ENCODE measurements at places on chromosomes 2 and 18. TPM values are rescaled to one million over a fixed set of nuclear protein-coding genes. Genes with fewer than 3 reads are reported as not detected.
A peak's percentile ranks its signal among the peaks of the same experiment; 100 is the strongest.

The GNLY gene
- total RNA-seq = not detected

The RFX8 gene
- 5.4 TPM for total RNA-seq

The FAP gene
- 66.3 TPM for total RNA-seq

The PKDCC gene
- total RNA-seq = not detected

The SPP2 gene
- total RNA-seq = not detected

The USP14 gene
- 94.6 TPM for total RNA-seq

The KHK gene
- total RNA-seq = 1.5 TPM

The DYSF gene
- total RNA-seq = 0.07 TPM

The MRO gene
- not detected for total RNA-seq

GRCh38 chr18:48943736-48944527, 6.8 kb downstream of the SMAD7 start:
- peaks cover 73% of the 10 kb centered on the region for H3K36me3 ChIP-seq
- H3K27me3 ChIP-seq = peaks cover 16% of the 10 kb centered on the region
- peaks cover 92% of the 10 kb centered on the region for H3K4me1 ChIP-seq
- DNase-seq = no peak
- H3K4me3 ChIP-seq = peak overlapping the region; percentile 100

GRCh38 chr2:129240061-129240460, 739.4 kb upstream of the RAB6C start:
- no peaks in the 10 kb centered on the region for H3K36me3 ChIP-seq
- H3K4me1 ChIP-seq = no peaks in the 10 kb centered on the region
- no peak overlapping the region for H3K4me3 ChIP-seq
- no peak overlapping the region for H3K27ac ChIP-seq

DNA sequence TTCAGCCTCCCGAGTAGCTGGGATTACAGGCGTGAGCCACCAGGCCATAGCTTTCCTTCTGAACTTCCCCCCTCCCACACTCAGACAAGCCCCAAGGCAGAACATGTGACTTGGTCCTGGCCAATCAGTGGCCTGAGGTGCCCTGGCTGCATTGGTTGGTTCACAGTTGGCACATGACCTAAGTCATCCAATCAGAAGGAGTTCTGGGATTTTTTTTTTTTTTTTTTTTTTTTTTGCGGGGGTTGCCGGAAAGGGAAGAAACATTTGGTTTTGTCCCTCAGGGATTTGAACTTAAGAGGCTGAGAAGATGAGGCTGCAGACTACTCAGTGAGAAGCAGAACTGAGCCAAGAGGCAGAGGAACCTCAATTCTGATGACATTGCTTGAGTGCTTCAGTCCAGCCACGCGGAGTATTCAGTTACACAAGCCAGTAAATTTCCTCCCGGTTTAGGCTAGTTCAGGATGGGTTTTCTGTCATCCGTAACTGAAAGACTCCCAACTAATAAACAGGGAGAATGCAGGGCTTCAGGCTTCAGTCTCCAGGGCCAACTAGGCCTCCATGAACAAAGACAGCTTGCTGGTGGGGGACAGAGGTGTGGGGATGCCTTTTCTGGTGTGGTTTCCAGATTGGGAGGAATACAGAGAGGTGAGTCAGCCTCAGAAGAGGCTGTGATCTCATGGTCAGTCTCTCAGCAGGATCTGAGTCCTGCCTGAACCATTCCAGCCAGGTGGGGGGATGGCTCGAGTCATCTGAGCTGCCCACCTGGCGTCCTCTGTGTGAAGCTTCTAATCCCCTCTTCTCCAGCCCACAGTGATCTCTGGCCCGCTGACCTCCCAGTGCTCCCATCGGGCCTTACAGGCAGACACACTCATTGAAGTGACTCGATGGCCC, 9.2 kb downstream of the PTMA start:
- no peak overlapping the region for H3K4me3 ChIP-seq
- DNase-seq = peak; percentile 53
- H3K27ac ChIP-seq = peak overlapping the region; percentile 87

GRCh38 chr2:157848213-157848612, 27.9 kb downstream of the ACVR1 start:
- peaks cover 12% of the 10 kb centered on the region for H3K4me1 ChIP-seq
- no peak for DNase-seq

DNA sequence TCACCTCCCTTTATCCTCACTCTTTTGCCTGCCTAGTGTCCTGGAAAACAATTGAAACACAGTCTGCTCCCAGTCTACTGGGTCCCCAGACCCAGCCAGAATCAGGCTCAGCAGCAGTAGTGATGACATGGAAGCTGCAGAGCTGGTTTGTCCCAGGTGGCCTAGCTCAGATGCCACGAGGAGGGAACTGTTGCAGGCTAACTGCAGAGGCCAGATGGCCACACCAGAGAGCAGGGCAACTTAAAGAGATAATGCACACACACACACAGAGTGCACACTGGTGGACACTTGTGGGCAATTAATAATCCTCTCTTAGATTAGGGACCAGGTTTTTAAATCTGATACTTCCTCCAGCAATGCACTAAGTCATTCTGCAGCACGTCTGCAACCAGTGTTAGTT, 42.4 kb downstream of the GYPC start:
- no peak for DNase-seq
- peaks cover 14% of the 10 kb centered on the region for H3K36me3 ChIP-seq
- H3K27me3 ChIP-seq = peaks cover 5% of the 10 kb centered on the region

DNA sequence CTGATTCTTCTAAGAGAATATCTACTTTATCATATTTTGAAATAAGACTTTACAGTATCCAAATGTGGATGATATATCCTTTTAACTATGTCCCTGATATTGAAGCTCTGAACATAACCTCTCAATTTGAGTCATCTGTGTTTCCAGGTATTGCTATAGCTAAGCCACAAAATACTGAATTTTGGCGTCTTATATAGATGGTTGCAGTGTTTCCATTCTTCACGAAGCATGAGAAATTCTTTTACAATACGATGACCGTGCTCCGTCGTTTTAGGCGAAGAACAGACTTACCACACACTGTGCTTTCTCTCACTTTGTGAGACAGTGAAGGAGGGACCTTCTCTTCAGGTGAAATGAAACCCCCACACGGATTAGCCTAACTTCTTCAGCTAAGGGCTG, 45.3 kb downstream of the LRRFIP1 start:
- no peak overlapping the region for H3K27ac ChIP-seq
- H3K4me3 ChIP-seq = no peak overlapping the region
- no peak for DNase-seq
- peaks cover 4% of the 10 kb centered on the region for H3K36me3 ChIP-seq
- peaks cover 7% of the 10 kb centered on the region for H3K27me3 ChIP-seq
- H3K4me1 ChIP-seq = peaks cover 66% of the 10 kb centered on the region

DNA sequence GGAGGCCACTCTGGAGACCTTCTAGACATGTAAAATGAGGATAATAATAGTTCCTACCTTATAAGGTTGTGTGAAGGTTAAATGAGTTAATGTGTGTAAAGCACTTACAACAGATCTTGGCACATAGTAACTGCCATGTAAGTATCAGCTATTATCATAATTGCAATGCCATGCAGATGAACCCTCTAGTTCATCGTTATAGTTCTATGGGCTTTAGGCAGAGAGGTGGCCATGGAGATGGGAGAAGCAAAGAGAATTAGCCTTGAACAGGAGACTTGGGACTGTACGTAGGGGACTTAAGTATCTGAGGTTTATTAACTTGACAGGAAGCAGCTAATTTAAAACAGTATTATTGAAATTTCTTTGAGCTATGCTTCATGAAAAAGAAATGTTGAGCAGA, 151.8 kb downstream of the PIK3C3 start:
- H3K36me3 ChIP-seq = no peaks in the 10 kb centered on the region
- H3K27me3 ChIP-seq = peaks cover 6% of the 10 kb centered on the region
- no peaks in the 10 kb centered on the region for H3K4me1 ChIP-seq
- no peak overlapping the region for H3K27ac ChIP-seq

- H3K27ac ChIP-seq = no peak overlapping the region
- peaks cover 18% of the 10 kb centered on the region for H3K27me3 ChIP-seq
- H3K4me1 ChIP-seq = peaks cover 11% of the 10 kb centered on the region
- no peak for DNase-seq
- H3K36me3 ChIP-seq = no peaks in the 10 kb centered on the region
Observed at GRCh38 chr2:109284826-109285225, 155.8 kb downstream of the SH3RF3 start.

DNA sequence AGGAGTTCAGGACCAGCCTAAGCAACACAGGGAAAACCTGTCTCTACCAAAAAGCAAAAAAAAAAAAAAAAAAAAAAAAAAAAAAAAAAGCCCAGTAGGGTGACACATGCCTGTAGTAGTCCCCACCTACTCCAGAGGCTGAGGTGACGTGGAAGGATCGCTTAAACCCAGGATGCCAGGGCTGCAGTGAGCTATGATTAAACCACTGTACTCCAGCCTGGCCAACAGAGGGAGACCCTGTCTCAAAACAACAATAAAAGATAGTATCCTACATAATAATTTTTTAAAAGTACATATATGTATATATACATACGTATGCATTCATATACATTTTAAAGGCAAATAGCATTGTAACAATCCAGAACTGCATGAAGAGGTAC, 51.7 kb downstream of the SOS1 start:
- peaks cover 31% of the 10 kb centered on the region for H3K4me1 ChIP-seq
- DNase-seq = peak; percentile 7
- H3K27ac ChIP-seq = peak overlapping the region; percentile 48
- no peak overlapping the region for H3K4me3 ChIP-seq

DNA sequence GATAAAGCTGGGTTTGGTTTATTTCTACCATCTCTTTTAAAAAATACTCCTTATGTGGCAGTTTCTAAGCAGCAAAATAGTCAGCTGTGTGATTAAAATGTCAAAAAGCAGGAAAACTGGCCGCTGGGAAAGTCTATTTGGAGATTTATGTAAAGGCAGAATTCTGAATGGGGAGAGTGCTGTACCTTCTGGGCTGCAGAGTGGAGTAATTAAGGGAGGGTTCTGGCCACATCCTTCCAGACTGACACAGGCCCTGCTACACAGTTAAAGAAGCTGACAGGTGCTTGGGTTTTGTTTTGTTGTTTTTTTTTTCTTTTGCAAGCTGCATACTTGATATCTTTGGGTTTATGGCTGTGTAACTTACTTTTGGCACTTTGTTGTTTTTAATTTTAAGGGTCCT, 157.2 kb downstream of the WDSUB1 start:
- DNase-seq = no peak
- H3K27ac ChIP-seq = no peak overlapping the region
- no peak overlapping the region for H3K4me3 ChIP-seq
- peaks cover 10% of the 10 kb centered on the region for H3K36me3 ChIP-seq

GRCh38 chr2:191255271-191255670, 10.1 kb downstream of the MYO1B start:
- H3K27me3 ChIP-seq = no peaks in the 10 kb centered on the region
- H3K36me3 ChIP-seq = peaks cover 15% of the 10 kb centered on the region
- DNase-seq = no peak
- peak overlapping the region; percentile 67 for H3K27ac ChIP-seq
- H3K4me3 ChIP-seq = peak overlapping the region; percentile 43
- H3K4me1 ChIP-seq = peaks cover 95% of the 10 kb centered on the region

DNA sequence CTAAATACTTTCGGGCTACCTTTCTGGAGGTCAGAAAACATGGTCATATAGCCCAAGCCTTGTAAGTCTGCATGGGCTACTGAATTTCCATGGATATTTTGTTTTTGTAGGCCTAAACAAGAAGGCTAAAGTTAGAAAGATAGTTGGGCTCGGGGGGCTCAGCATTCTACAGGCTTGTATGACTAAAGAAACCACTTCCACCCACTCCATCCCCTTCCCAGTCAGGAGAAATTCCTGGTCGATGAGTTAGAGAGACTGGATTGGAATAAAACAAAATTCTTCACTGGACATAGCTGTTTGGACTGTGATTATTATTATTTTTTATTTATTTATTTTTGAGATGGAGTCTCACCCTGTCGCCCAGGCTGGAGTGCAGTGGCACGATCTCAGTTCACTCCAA, 539.4 kb upstream of the TNP1 start:
- DNase-seq = peak; percentile 28
- H3K4me3 ChIP-seq = no peak overlapping the region
- H3K36me3 ChIP-seq = no peaks in the 10 kb centered on the region
- peaks cover 77% of the 10 kb centered on the region for H3K4me1 ChIP-seq
- H3K27me3 ChIP-seq = peaks cover 2% of the 10 kb centered on the region
- H3K27ac ChIP-seq = peak overlapping the region; percentile 73

DNA sequence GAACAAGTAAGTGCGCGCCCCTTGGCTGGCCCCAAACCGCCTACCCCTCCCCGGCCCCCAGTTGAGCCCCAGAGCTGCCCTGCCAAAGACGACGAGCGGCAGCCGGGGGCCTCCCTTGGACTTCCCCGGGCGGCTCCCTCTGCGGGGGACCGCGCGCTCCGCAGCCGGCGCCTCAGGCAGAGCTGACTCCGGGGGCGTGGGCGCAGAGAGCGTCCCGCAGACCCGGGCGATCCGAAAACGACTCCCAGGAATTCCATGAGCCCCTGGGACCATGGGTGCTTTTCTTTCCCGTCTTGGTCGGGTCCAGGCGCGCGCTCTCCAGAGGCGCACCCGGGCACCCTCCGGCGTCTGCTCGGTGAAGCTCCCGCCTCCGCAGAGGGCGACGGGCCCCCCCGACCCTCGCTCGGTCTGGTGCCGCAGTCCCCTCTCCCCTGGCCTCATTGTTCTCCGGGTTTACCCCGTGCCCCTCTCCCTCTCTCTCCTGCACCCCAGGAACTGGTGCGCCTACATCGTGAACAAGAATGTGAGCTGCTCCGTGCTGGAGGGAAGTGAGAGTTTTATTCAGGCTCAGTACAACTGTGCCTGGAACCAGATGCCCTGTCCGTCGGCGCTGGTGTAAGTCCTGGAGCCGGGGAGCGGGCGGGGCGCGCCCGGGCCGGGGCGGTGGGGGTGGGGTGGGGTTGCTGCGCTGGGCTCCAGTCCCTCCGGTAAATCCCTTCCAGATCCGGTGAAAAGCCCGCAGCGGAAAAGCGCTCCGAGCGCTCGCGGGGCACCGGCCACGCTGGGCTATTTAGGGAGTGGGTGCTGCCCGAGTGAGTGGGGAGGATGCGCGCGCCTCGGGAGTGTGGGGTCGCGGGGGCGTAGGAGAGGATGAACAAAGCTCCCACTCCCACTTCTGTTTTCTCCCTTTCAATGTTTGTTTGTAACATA, 776 bp downstream of the EMILIN2 start:
- H3K27me3 ChIP-seq = peaks cover 47% of the 10 kb centered on the region
- peaks cover 24% of the 10 kb centered on the region for H3K4me1 ChIP-seq
- H3K36me3 ChIP-seq = no peaks in the 10 kb centered on the region
- DNase-seq = no peak
- peak overlapping the region; percentile 83 for H3K4me3 ChIP-seq

Measured in HFFc6 (cell line).